ENCODE measurements at places on chromosomes 1 and 21.

- no peak for DNase-seq
Observed at GRCh38 chr1:10519016-10519417, 44.3 kb downstream of the PEX14 start.

GRCh38 chr1:36175137-36176095 is 19.5 kb downstream of the MAP7D1 start:
- no peak for DNase-seq

GRCh38 chr1:9127395-9128165 is 1.3 kb downstream of the GPR157 start:
- no peak for DNase-seq

DNA sequence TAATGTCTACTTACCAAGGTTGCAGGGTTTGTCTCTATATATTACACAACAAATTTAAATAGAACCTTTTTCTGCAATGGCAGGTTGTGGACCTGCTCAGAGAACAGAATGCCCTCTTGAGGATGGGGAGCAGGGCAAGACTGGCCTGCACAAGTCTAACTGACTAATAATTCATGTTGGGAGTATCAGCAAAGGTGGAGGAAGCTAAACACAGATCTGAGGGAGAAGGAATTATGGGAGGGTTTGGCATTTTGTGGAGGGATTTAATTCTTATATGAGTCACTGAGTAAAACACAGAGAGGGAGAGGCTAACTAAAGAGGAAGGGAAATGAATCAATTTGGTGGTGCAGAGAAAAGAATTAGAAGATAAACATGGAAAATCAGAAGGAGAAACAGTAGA is 40.0 kb downstream of the CLDN17 start:
- DNase-seq = no peak

- DNase-seq = no peak
Observed at GRCh38 chr1:106406114-106406513, 650.4 kb upstream of the PRMT6 start.

DNA sequence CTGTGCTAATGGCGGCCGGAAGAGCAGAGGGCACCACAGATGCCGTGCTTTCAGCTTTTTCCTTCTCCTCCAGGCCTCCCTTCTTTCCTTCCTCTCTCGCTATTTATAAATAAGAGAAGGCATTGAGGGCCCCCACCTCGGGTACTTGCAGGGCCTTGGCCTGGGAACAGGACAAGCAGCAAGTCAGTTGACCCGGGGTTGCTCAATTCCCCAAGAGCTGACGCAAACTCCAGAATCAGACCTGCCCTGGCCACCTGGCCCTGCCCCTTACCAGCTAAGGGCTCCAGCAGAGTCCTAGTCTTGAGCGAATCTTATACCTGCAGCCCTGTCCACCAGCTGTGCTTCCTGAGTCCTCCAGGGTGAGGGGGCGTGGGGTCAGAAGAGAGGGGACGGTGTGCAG is 13.5 kb downstream of the TNFRSF1B start:
- no peak for DNase-seq

GRCh38 chr1:115450501-115451040 is 112.5 kb upstream of the NGF start:
- no peak for DNase-seq

GRCh38 chr21:35727830-35728229 is 332.5 kb downstream of the SETD4 start:
- DNase-seq = no peak

DNA sequence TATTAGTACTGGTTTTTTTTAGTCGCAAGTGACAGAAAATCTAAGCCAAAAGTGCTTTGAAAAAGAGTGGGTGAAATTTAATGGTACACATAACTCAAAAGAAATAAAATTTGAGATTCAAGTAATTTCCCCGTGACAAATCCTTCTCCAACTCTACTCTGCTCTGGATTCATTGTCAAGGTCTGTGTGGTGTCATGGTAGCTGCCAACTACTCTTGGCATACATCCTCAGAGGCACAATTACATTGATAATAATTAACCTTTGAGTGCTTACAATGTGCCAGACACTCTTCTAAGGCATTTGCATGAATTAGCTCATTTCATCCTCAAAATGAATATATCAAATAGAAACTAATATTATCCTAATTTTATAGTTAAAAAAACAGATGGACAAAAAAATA is 1153.9 kb upstream of the NCAM2 start:
- no peak for DNase-seq

DNA sequence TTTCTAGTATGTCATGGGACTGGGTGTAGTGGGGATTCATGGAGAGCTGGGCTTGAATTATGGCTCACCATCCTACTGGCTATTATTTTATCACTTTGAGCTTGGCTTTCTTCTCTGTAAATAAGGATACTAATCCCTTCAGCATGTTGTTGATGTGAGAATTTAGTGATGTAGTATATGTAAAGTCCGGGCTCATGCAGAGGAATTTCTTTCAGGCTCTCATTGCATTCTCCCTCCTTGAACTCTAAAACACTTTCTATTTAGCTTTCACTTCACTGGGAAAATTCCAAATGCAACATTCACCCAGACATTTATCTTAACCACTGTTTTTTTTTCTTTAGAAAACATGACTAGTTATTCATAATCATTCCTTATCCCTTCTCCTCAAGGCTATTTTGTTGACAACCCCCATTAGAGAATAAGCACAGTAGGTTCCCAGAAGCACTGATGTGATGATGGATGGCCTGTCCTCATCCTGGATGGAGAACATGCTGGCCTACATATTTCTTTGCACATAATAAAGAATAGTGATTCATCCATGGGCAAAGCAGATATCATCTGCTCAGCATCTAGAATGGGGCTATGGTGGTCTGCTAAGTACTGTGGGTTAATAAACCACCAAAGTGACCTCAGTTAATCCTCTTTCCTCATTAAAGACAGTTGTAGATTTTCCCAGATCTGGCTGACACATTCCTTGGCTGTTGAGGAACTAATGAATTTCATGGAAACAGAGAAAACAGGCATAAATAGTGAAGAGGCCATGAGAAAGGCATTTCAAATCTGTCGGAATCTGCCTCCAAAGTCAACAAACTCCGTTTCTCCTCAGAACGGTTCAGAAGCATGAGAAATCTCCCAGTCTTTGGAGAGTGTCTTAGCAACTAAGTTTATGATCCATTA is 68.0 kb upstream of the CYP2J2 start:
- DNase-seq = no peak

GRCh38 chr21:44931501-44932407 is 8.1 kb upstream of the SLX9 start:
- DNase-seq = no peak

- no peak for DNase-seq
Observed at GRCh38 chr1:62946511-62946910, 162.6 kb downstream of the ATG4C start.

DNA sequence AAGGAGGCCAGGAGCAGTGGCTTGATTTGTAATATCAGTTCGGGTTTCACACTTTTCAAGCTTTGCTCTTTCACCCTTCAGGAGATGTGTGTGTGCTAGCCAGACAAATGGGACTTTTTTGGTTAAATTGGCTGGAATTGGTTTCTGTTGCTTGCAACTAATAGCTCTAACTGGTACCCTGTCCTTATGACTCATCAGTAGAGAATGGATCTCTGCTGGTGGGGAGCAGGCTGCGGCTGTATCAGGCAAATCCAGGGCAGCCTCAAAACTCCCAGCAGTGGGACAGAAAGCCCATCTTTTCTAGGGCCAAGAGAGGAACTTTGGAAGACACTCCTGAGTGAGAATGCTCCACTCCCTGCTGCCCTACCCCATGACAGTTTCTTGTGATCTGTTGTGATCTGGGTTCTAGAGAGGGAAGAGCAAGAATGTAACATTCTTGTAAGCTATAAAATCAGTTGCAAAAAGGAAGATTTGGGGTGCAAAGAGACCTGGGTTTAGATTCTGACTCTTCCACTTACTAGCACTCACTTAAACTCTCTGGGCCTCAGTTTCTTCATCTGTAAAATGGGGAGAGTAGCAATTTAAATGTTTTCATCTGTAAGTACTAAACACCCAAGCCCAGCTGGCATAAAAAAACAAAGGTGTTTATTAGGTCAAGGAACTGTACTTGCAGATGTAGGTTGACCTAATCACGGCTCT is 257.0 kb upstream of the TMEM51 start:
- DNase-seq = no peak

- no peak for DNase-seq
Observed at GRCh38 chr1:30995990-30996612, 69.4 kb downstream of the PUM1 start.

DNA sequence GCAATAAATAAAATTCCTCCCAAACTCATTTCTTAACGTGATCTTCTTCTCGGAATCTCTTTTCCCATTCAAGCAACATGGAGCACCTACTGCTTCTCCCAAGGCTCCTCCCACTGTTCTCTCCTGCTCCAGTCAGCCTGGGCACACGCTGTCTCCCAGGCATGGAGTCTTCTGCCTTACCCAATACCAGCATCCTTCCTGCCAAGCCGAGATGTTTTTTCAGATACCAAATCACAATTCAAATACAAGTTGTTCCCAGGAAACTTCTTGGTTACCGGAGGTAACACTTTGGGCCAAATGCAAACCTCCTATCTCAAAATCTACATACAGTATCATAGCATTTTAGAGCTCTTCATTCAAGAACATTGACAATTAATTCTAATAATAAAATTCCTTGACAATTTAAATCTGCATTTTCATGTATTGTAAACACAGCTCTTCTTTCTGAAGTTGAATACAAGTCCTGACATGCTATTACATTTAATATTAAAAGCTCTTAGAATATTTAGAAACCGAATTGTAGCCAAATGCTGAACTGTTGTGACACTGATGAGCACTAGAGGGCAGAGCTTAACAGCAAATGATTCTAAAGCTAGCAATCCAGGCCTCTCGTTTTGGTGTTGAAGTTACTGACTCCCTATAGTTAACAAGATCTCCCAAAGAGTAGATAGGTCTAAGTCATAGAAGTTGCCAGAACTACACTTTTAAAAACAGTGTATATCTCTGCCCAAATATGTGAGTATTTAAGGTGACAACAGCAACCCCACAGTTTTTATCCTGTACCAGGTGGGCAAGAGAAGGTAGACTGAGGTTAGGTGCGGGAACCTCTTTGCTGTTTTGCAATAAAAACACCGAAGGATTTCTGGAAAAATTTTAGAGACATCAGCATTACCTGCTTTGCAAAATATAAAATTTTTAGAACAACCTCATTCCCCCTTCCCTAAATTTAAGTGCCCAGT is 52.3 kb downstream of the BCAR3 start:
- no peak for DNase-seq

DNA sequence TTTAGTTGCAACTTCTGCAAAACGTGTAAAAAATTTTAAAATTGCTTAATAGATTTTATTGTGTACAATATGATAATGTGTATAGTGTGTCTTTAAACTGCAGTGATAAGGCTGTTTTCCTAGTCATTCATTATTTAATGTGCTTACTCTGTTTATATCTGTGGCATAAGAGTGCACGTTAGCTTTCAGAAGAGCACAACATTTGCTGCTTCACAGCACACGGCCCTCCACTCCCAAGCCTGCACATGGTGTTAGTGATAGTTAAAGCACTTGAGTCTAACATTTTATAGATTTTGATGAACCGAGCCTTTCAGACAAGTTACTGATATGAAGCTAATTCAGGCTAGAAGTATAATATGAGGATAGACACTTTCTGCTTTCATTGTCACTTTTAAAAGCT is 120.6 kb downstream of the ADGRL2 start:
- no peak for DNase-seq
